IMR-90 (cell line): ENCODE measurements at places on chromosomes 11 and 22. TPM values are rescaled to one million over a fixed set of nuclear protein-coding genes. Genes with fewer than 3 reads are reported as not detected.

DNA sequence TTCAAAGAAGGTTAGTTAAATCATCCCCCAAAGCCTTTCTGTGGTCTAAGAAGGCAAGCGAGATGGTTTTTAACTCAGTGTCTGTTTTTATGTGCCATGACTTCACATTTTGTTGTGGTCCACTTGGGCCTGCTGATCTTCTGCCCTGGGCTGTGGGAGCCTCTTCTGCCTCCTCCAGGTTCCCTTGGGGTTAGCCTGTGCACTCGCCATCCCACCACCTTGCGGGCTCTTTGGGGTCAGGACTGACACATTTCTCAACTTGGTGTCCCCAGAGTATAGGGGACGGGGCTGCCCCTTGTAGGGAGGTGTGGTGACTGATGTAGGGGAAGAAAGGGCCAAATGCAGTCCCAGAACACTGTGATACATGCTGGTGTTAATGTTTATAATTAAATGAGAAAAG lies 207.0 kb downstream of the TBC1D22A start:
- no peak for DNase-seq
- no peak overlapping the region for H3K27ac ChIP-seq
- peaks cover 9% of the 10 kb centered on the region for H3K4me1 ChIP-seq
- H3K36me3 ChIP-seq: peaks cover 4% of the 10 kb centered on the region; the same call in 1 of the 2 replicates
- no peak overlapping the region for H3K4me3 ChIP-seq

- peaks cover 55% of the 10 kb centered on the region for H3K36me3 ChIP-seq
- peaks cover under 1% of the 10 kb centered on the region; the same call in 1 of the 2 replicates for H3K4me1 ChIP-seq
- DNase-seq: no peak
- H3K4me3 ChIP-seq: no peak overlapping the region
- H3K27ac ChIP-seq: no peak overlapping the region
- H3K27me3 ChIP-seq: no peaks in the 10 kb centered on the region
Measured at GRCh38 chr22:41222846-41223507, 17.8 kb downstream of the CHADL start.

OR52N4 gene
- total RNA-seq: not detected in 2 replicates

ACTN3 gene
- total RNA-seq: under 0.01 TPM in 2 replicates

TUBA8 gene
- total RNA-seq: 1.4 and 1.9 TPM in 2 replicates
